ENCODE measurements at places on chromosomes 5 and 9.

DNA sequence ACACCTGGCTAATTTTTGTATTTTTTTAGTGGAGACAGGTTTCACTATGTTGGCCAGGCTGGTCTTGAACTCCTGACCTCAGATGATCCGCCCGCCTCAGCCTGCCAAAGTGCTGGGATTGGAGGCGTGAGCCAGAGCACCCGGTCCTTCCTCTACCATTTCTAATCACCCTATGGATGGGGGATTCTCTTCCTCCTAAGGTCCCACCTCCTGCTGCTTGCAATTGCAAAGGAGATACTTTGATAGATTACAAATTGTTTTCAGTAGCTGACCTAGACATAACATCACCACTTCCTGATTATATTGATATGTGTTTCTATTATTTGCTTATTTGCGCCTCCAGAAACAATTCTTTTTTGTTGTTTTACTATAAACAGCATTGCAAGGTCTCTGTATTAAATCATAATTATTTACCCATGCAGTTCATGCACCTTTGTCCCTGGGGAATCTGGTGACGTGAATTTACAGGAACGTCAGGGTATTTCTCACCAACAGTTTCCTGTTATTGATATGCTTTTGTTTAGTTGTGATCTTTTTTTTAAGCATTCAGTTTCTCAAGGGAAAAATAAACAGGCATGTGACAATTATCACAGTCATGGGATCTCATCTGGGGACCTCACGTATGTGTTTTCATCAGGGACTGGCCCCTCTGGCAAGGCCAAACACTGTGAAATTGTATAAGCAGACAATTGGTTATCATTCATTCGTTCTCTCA, 43.2 kb downstream of the ESM1 start:
- DNase-seq = no peak

DNA sequence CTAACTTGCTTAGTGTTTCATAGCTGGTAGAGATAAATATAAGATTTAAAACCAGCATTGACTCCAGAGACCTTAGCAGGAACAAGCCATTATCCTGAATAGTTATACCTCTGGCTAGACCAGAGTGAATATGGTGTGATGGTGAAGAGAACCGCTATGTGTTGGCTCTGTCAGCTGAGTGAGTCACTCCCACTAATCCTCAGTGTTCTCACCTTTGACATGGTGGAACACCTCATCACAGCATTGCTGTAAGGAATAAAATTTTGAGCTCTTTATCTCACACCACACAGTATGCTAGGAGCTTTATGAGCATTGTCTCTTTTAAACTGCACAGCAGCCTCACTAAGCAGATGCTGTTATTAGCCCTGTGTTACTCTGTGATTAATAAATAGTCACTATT, 90.7 kb upstream of the DHFR start:
- DNase-seq = no peak

DNA sequence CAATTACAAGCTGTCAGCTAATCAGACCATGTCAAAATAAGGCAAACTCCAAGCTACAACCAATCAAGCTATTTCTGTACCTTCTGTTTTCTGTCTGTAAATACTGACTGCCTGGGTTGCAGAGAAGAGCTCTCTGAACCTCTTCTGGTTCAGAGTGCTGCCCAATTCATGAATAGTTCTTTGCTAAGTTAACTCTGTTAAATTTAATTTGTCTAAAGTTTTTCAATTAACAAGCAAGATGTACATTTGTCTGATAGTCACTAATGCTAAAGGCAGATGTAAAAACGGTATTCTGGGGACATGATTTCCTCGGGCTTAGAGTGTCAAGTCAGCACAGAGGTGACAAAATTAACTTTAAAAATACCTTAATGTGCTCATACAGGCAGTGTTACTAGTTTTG, 408.3 kb upstream of the CLINT1 start:
- no peak for DNase-seq

- DNase-seq = no peak
Observed at GRCh38 chr5:12659686-12660085, 755.4 kb upstream of the CTNND2 start.

- no peak for DNase-seq
Observed at GRCh38 chr5:30040488-30041118, 1152.9 kb upstream of the CDH6 start.

DNA sequence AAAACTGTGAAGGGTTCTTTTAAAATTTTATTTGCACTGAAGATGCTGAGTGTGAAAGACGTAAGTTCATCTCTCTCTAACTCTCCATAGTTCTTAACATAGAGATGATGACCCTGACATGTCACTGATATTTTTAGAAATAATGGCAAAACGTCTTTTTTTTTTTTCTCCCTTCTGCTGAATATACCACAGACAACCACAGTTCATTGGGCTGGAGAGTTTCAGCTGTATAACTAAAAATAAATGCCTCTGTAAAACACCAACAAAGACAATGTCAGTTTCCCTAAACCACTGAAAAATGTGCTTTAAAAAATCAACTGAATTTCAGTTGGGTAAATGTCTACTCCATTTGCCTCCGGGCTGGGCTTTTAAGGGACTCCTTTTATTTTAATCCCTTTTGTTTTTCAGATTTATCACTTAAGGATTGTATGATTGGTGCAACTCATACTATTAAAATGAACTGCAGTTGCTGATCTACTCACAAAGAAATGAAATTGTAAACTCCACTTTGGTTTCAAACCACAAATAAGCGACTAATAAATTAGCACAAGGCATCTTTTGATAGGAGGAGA, 830.9 kb upstream of the WWC1 start:
- DNase-seq = no peak

DNA sequence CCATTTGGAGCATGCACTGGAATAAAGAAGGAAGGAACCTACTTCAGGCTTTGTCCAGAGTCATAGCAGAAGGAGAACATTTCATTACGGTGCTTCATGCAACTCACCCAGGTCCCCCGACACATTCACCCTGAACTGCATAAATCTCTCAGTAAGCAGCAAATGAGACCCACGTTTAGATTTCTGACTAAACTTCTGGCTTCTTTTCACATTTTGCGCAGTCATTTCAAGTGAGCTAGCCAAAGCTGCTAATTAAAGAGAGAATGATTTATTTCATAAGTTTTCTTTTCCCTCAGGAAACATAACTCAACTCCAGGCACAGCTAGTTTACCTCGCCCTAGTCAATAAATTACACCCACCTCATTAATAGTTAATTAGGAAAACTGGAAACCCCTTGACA, 88.6 kb upstream of the GAS1 start:
- DNase-seq = no peak

GRCh38 chr9:21233258-21233657, 5.2 kb upstream of the IFNA17 start:
- DNase-seq = no peak
